ENCODE measurements at places on chromosomes 1 and 21.

DNA sequence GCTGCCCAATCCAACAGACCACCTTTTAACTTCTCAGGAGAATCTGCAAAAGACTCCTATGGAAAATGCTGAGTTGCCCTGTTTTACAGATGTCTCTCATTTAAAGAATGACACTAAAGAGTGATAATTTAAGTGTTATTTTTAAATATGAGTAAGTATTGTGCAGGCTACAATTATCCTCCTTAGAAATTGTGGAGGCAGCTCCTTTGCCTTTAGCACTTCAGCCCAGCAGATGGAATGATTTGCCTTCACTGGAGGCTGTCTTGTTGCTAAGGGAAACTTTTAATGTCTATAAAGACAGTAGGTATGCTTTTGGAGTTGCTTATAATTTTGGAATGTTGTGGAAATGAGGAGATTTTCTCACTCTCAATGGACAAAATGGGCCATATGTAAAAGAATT, 1345.5 kb downstream of the NCAM2 start:
- no peak for DNase-seq

- DNase-seq = no peak
Observed at GRCh38 chr1:86933562-86934377, 19.3 kb downstream of the HS2ST1 start.

GRCh38 chr1:7262611-7263010, 477.4 kb downstream of the CAMTA1 start:
- no peak for DNase-seq

DNA sequence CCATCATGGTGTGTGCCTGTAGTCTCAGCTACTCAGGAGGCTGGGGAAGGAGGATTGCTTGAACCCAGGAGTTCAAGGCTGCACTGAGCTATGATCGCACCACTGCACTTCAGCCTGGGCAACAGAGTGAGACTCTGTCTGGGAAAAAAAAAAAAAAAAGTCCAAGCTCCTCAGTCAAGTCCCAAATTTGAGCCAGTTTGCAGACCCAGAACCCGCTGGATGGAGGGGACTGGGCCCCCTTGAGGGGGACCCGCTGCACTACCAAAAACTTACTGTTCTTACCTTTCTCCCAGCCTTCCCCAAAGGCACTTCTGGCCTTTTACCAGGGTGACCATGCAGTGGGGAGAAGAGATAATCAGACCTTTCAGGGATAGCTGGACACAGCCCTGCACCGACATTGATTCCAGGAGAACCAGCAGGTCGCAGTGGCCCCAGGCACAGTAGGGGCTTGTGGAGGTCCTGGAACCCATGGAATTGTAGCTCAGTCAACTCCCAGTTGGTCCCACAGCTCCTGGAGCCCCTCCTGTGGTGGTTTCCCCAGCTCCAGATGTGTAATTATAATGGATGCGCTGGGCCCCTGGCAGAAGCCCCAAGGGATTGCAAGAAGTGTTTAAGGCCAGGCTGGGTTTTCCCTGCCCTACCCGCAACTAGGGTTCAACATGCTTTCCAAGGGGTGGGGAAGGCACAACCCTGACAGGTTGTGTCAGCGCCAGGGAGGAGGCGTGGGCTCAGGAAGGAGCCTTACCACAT, 4.1 kb upstream of the WNT9A start:
- DNase-seq = no peak

DNA sequence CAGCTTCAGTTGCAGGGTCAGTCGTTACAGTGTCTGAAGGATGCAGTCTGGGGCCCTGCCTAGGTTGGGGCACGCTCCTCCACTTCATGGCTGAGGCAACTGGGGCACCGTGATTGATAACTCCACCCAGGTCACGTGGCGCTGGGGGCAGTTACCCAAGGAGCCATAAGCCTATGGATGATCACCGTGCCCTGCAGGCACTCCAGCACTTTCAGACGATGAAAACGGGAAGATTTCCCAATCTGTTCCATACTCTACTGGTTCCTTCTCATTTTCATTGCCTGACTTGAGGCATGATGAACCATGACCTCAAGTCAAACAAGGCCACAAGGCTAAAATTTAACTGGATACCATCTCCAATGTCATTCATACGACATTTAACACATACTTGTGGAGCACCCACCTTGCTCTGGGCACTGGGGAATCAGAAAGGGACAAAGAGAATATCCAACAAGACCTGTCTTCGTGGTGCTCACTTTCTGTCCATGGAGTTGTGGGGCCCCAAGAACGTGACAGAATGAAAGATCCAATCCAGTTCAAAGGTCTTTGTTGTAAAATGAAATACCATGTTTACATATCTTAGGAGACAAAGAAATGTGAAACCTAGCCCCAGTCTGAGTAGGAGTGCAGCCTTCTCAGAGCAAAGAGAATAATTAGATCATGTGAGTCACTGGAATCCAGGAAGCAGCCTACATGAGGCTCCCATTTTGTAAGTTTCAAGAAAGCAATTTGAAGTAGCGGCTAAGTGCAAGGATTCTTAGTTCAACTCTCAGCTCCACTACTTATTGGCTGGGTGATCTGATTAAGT, 39.4 kb upstream of the SPOCD1 start:
- no peak for DNase-seq

- DNase-seq = no peak
Observed at GRCh38 chr1:165843304-165843703, 15.9 kb downstream of the UCK2 start.

DNA sequence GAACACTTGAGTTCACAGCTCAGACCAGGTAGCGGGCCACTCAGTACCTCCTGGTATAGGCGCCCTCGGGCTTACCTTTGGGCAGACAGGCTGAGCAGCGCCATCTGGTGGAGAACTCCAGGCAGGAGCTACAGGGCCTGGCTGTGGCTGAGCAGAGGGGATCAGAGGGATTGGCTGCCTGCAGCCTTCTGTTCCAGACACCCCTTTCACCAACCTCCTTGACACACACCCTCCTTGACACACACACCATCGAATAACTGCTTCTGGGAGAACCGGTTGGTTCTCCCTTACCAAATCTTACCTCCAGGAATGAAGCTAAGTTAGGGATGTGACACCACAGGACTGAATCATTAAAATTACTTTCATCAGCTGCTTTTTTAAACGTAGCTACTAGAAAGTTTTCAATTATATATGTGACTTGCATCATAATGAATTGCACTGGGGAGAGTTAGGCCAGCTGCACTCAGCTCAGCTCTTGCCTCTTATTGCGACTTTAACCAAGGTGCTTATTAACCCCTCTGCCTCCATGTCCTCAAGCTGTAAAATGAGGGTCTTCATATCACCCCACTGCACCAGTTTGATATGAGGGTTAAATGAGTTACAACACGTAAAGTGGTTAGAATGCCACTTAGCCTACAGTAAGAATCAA, 6.6 kb downstream of the LIN28A start:
- DNase-seq = no peak

- DNase-seq = no peak
Observed at GRCh38 chr1:207959141-207959825, 48.4 kb upstream of the CD34 start.

GRCh38 chr1:211024901-211025300, 109.0 kb downstream of the KCNH1 start:
- no peak for DNase-seq

DNA sequence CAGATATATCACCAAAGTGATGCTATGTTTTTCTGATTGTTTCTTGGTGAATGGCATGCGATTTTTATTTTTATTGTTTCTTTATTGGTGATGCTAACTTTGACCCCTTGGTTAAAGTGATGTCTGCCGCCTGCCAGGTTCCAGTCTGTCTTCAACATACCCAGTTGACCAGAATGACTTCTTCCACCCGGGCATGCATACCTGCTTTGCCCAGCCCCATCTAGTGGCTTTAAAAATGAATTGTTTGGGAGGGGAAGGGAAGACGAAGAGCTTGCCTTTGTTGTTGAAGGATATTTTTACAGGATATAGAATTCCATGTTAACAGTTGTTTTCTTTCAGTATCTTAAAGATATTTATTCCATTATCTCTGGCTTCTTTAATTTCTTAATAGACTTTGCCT, 65.1 kb downstream of the ATG4C start:
- no peak for DNase-seq

GRCh38 chr1:243528459-243529121, 272.7 kb downstream of the SDCCAG8 start:
- DNase-seq = no peak

DNA sequence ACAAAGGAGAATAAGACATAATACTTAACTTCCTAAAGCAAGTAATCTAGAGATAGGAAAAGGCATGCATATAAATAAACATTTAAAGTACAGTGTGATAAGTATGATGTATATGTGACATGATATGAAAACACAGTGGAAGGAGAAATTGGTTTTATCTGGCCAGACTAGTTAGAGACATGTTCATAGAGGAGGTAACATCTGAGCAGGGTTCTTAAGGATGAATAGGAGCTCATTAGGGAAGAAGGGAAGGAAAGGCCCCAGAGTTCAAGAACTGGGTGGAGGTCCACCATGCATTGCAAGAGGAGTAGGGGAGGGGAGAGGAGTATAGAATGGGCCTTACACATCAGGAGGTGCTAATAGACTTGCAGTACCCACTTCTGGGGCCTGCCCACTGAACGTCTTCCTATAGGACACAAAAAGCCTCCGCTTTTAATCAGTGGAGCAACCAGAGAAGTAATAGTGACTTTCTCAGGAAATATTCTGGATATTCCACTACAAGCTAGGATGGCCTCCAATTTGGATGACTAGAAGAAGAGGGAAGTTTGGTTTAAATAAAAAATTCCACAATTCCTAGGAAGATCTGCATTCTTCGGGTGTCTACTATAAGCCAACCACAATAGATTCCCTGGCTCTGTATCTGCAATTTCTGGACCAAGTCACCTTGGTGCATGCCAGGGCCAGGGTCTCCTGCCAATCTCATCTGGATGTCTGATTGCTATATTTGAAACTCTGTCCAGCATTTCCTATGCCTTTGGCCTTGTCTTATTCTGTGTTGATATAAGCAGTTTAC, 41.9 kb downstream of the NGF start:
- no peak for DNase-seq

DNA sequence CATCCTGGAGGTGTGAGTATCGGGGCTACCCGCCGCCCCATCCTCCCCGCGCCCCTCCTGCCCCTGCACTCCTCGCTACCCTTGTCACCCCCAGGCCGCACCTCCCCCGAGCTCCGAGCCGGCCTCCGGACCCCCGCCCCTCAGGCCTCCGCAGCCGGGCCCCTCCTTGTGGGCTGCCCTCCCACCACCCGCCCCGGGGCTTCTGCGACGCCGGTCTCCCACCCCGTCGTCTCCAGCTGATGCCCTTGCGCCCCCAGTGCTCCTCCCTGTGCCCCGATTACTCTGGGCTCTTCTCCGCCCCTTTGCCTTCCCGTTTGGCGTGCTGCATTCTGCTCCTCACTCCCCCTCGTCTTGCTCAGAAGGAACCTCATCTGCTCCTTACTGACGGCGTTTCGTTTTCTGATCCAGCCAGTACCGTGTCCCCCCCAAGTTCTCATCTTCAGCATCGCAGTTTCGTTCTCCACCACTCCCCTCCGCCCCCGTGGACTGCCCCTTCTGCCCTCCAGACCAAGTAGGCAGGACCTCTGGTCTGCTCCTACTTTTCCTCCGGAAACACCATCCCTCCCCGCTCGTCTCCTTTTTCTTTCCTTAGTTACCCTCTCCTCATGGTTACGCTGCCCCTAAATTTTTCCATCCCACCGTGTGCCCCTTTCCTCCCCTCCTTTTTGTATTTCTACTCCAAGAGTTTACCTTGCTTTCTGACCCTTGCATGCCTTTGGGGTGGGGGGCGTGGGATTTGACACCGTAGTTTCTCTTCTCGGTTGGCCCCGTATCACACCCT, 841 bp downstream of the SNX27 start:
- no peak for DNase-seq

DNA sequence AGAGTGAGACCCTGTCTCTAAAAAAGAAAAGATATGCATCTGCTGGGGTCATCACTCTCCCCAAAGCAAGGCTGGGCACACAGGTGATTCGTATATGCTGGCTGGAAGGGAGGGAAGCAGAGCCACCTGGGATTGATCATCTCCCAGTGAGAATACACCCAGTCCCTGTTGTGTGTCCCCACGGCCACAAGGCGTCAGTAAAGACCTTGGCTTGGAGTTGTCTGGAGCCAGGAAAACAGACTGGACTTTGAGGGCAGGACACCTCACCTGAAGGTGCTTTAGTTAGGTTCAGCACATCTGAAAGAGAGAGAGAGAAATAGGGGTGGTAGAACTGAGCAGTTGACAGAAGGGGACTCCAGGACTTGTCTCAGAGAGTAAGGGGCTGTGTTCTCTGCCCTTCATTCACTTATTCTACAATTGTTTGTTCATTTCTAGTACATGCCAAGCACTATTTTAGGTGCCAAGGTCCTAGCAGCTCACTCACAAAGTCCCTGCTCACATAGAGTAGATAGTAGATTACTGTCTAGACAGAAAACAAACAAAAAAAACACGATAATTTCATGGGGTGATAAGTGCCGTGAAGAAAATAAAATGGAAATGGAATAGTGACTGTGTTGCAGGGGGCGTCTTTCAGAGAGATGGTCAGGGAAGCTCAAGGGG, 13.5 kb downstream of the CITED4 start:
- no peak for DNase-seq

DNA sequence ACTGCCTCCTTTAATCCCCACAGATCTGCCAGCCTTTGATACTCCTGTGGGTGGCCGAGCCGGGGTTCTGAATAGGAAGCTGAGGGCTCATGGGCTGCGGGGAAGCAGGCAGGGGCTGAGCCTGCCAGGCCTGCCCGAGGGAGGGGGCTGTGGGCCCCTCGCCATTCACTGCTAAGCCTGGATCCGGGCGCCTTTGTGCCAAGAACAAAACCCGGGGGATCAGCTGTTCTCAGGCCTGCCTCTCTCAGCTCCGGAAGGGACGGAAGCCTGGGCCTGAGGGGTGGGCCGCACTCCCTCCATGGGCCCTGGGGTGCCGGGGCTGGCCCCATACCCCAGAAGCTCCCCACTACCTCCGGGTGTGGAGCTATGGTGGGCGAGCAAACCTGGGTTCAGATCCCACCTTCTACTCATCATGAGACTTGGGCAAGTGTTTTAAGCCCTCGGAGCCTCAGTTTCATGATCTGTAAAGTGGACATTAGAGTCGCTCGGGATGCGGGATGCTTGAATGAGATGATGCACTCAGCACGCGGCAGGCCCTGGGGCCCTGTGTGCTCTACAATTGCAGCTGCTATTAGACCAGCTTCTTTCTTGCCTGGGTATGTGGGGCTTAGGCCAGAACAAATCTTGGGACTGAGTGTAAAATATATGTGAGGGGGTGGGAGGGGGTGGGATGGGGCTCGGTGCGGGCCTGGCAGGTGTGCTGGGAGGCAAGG, 19.2 kb upstream of the EPHA2 start:
- no peak for DNase-seq

DNA sequence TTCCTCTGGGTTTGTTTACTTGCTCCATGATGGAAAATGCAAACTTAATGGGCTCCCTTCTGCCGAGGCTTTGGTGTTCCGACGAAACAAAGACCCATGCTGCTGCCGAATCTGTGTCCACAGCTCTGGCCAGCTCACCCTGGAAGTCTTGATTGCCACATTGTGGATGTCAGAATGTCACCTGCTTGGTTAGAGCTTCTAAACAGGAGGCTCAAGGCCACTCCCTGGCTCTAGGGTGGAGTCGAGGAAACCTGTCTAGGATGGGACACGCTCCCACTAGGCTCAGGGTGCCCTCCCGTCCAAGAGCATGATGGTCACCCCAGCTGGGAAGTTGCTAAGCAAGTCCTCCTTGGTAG, 279.3 kb upstream of the VAMP3 start:
- DNase-seq = no peak

- DNase-seq = no peak
Observed at GRCh38 chr1:111214074-111214801, 13.3 kb upstream of the CHI3L2 start.

- DNase-seq = no peak
Observed at GRCh38 chr21:40315626-40316025, 448.4 kb downstream of the PCP4 start.

Measured in GM04503 (cell line).